ENCODE measurements at places on chromosomes 7 and 10.

- DNase-seq = no peak
These were observed 17.3 kb downstream of the ZC3HAV1 start for GRCh38 chr7:139092090-139092796.

GRCh38 chr10:14782691-14783363 is 8.1 kb upstream of the FAM107B start:
- DNase-seq = no peak

- no peak for DNase-seq
These were observed 22.9 kb downstream of the ACTR1A start for GRCh38 chr10:102479651-102480050.

- no peak for DNase-seq
These were observed 3.7 kb downstream of the DDX56 start for GRCh38 chr7:44569959-44570358.

DNA sequence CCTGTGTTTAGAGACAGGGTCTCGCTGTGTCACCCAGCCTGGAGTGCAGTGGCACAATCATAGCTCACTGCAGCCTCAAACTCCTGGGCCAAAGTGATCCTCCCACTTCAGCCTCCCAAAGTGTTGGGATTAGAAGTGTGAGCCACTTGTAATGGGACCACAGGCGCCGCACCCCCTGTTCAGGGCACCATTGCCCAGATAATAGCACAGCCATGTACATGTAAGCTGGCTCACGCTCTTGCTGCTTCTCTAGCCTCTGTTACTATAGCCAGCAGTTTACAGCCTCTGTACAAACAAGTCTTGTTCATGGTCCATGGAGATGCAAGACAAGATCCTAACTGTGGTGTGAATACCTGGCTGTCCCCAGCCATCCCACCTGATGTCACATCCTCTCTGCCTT is 4.2 kb upstream of the MLXIPL start:
- no peak for DNase-seq

GRCh38 chr10:30775779-30776591 is 146.4 kb upstream of the LYZL2 start:
- no peak for DNase-seq

DNA sequence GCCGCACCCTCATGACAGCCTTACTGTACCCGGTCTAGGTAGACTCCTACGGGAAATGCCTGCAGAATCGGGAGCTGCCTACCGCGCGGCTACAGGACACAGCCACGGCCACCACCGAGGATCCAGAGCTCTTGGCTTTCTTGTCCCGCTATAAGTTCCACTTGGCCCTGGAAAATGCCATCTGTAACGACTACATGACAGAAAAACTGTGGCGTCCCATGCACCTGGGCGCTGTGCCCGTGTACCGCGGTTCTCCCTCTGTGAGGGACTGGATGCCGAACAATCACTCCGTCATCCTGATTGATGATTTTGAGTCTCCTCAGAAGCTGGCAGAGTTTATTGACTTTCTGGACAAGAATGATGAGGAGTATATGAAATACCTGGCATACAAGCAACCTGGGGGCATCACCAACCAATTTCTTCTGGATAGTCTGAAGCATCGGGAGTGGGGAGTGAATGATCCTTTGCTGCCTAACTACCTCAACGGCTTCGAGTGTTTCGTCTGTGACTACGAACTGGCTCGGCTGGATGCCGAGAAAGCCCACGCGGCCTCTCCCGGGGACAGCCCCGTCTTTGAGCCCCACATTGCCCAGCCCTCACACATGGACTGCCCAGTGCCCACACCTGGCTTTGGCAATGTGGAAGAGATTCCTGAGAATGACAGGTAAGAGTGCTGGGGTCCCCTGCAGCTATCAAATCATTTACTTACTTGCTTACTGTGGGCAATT is 8.5 kb upstream of the CHCHD1 start:
- DNase-seq = no peak

- DNase-seq = no peak
These were observed 31.3 kb downstream of the GBX1 start for GRCh38 chr7:151135866-151136843.

All from AG09309 (cell line).